Activated T-helper 1 cell treated with anti-CD3 and anti-CD28 coated beads, Interleukin-12 subunit alpha, Interleukin-12 subunit beta, Interleukin-2, Interleukin-4 antibody, amounts not matched to agents 30 ng/mL and 10 ng/mL and 1 ng/mL, durations not matched to agents 14 hours and 24 hours and 36 hours (primary cell): ENCODE measurements at places on chromosomes 5 and 9. TPM values are rescaled to one million over a fixed set of nuclear protein-coding genes. Genes with fewer than 3 reads are reported as not detected.

The PTGER4 gene
- total RNA-seq: 57.3 and 61.0 TPM in 2 replicates

The HBEGF gene
- total RNA-seq: 28.5 and 28.9 TPM in 2 replicates

DNA sequence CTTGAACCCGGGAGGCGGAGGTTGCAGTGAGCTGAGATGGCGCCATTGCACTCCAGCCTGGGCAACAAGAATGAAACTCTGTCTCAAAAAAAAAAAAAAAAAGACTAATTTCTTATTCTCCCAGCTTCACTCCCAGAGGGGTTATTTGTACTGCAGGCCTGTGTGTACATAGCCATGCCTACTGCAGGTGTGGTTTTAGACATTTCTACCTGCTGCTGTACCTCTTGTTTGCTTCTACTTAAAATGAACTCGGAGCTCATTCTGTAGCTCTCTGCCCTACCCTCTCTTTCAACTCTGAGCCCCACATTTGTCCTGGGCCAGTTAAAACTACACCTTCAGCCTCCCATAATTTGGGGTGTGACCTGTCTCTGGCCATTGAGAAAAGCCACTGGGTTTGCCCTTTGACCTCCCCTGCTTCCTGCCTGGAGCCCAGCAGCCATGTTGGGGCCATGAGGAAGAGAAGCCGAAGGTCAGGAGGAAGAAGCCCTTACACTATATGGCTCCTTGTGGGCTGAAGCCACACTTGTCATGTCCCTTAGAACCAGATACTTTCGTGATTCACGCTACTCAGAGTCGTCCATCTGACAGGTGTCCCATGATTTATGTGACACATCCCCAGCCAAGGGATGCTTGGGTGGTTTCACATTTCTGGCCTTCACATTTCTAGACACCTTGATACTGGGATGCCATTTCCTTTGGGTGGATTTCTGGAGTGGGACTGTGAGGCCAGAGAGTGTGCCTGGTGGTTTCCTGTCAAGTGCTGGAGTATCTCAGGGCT lies 9.4 kb upstream of the CARD19 start:
- no peaks in the 10 kb centered on the region for H3K27me3 ChIP-seq
- H3K4me1 ChIP-seq: peaks cover 47% of the 10 kb centered on the region
- no peak for DNase-seq
- peaks cover 60% of the 10 kb centered on the region for H3K36me3 ChIP-seq

- H3K36me3 ChIP-seq: no peaks in the 10 kb centered on the region
- H3K4me1 ChIP-seq: no peaks in the 10 kb centered on the region
- peaks cover 3% of the 10 kb centered on the region for H3K27me3 ChIP-seq
Observed at GRCh38 chr5:67255881-67256280, 59.3 kb upstream of the CD180 start.

GRCh38 chr5:3607541-3608181 lies 12.0 kb downstream of the IRX1 start:
- H3K4me1 ChIP-seq: no peaks in the 10 kb centered on the region
- no peak overlapping the region for H3K27ac ChIP-seq
- no peak overlapping the region for H3K4me3 ChIP-seq
- DNase-seq: no peak
